Cerebellum (tissue), 4 donors: ENCODE measurements at places on chromosomes 7 and 10. TPM values are rescaled to one million over a fixed set of nuclear protein-coding genes. Genes with fewer than 3 reads are reported as not detected.
A peak's percentile ranks its signal among the peaks of the same experiment; 100 is the strongest.

DNA sequence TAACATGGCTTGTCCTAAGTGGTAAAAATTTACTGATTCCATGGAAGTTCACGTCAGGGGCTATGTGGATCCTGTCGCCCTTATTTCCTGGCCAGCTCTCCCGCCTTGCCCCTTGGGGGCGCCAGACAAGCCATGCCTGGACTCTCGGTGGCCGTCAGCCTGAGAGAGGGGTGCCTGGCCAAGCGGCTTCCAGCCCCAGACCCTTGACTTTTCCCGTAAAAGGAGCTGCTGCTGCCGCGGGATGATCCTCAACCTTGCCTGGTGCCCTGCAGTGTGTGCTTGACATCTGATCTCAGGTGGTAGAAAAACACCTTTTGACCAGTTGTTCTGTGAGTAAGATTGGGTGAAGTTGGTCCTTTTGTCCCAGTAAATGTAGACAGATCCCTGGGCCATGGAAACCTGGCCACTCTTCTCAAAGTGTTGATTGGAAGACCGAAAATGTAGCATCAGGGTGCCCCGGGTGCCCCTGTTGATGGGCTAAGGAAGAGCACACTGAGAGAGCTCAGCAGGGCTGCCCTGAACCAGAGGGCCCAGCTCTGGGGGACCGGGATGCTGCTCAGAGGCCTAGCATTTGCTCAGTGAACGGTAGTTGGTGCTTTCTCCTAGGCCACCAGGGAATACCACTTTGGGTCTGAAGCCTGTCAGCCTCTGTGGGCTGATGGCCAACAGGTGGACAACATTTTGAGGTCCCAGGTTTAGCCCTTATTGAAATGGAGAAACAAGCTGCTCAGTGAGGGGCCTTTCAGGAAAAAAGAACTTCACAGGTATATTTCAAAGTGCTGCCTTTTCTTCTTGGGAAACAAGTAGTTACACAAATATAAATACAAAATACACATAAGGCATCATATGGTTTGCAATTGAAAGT lies 162.5 kb downstream of the LRMDA start:
- DNase-seq = no peak

- no peak for DNase-seq
These were observed 323.8 kb upstream of the C7orf33 start for GRCh38 chr7:148266795-148267194.

GRCh38 chr7:134370135-134370534 lies 53.4 kb upstream of the SLC35B4 start:
- no peak for DNase-seq

DNA sequence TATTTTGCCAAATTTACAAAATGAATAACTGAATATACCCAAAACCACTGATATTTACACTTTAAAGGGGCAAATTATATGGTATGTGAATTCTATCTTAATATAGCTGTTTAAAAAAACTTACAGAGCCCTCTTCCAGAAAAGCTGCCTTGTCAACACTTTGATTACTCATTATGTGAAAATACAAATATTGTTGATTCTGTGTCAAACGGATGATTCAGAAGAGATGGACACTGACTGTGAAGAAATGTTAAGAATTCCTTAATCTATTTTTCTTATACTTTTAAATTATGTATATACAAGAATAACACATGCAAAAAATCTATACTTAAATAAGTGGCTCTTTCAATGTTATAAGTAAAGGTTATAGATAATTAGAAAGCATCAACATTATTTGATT lies 41.5 kb downstream of the SMURF1 start:
- no peak for DNase-seq

DNA sequence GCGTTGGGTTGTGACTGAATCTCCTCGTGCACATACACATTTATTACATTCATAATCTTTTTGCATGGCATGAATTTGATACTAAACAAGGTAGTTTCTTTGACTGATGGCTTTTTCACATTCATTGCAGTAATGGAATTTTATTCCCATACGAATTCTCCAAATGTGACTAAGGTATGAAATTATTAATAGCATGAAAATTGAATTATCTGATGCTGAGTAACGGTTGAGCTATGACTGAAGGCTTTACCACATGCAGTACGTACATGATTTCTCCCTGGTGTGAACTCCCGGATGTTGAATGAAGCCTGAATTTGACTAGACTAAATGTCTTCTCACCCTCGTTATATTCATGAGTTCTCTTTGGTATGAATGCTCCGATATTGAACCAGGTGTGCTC lies 104.4 kb upstream of the C1GALT1 start:
- DNase-seq = no peak

- DNase-seq = no peak
These were observed 35.2 kb upstream of the RET start for GRCh38 chr10:43041422-43042342.

DNA sequence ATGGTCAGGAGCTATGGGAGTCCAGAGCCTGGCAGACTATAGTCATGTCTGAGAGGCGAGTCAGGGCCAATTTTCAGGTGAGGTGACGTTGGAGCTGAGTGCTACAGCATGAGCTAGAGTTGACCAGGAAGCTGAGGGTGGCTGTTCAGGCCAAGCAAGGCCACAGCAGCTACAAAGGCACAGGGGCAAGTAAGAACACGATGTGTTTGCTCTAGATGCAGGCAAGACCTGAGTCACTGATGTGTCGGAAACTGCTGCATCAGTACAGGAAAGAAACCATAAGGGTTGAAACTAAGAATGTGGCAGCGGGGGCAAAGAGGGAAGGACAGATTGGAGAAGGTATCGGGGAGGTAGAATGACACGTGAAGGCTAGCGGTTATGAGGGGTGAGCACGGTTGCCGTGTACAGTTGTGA lies 11.8 kb upstream of the RRP12 start:
- DNase-seq = no peak

Gene MYH16
- total RNA-seq = not detected

Gene CEP55
- total RNA-seq = 6.4 TPM

- DNase-seq = peak; percentile 36
These were observed 14.1 kb upstream of the DDIT4 start for GRCh38 chr10:72259491-72260238.

Gene ARHGEF35
- 1.2 TPM for total RNA-seq

DNA sequence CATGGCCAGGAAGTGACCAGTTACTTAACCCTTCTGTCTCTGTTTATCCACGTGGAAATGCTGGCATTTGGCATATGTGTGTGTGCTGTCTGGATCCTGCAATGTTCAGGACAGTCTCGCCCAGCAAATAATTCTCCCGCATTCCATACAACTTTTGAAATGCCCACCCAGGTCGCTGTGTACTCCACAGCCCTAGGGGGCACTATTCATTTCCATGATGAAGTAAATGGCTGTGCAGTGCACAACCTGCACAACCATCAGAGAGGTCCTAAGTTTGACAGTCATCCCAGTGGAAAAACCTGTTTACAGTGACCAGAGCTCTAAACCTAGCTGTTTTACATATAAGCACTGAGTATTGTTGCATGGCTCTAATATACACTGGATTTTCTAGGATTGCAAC lies 38.1 kb downstream of the ZNF503 start:
- no peak for DNase-seq

Gene LRRC27
- 16.6 TPM for total RNA-seq

Gene ZNF804B
- 3.7 TPM for total RNA-seq

Gene CYP2C19
- 0.36 TPM for total RNA-seq

Gene AIMP2
- total RNA-seq = 18.4 TPM

DNA sequence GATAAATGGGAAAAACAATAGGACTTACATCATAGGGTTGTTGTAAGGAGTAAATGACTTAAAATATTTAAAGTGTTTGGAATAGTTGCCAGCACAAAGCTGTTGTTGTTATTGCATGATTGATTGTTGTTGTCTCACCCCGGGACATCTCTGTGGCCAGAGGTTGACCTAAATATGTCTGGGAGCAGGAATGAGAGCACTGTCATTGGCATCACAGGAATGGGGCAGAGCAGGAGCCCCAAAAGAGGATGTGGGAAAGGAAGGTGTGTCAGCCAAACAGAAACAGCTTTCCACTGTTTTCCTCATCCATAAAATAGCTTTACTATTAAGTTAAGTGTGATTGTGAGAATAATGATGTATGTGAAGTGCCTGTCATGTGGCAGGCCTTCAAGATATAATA lies 121.6 kb downstream of the TMEM168 start:
- DNase-seq = no peak
